GM04503 (cell line): ENCODE measurements at places on chromosomes 1 and 21.

GRCh38 chr1:162046921-162047320, 22.6 kb upstream of the NOS1AP start:
- DNase-seq, result no peak

GRCh38 chr1:89767618-89768017, 53.2 kb upstream of the LRRC8D start:
- no peak for DNase-seq

DNA sequence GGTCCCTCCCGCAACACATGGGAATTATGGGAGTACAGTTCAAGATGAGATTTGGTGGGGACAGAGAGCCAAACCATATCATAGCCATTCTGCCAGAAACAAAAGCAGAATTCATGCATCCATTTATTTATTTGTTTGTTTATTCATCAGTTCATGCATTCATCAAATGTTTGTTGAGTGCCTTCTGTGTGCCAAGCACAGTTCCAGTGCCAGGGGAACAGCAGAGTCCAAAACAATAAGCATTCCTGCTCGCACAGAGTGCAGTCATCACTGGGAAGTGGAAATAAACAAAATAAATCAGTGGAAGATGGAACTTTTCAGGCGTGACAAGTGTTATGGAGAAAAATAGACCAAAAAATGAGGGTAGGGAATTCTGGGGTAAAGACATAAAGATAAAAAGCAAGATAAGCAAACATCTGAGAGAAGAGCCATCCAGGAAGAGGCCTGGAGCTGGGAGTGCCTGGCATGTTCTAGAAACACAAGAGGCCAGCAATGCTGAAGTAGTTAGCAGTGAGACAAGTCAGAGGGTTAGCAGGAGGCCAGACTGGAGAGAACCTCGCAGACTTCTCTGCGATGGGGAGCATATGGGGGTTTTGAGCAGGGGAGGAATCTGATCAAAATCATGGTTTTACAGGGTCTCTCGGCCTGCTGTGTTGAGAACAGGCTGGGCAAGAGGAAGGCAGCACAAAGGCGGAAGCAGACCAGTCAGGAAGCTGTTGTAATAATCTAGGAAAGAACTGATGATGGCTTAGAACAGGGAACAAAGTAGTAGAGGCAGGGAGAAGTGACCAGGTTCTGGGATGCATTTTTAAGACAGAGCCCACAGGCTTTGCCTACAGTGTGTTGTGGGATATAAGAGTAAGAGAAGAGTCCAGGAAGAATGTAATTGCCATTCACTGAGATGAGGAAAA, 113.2 kb downstream of the GLUL start:
- DNase-seq, result peak; percentile 17

DNA sequence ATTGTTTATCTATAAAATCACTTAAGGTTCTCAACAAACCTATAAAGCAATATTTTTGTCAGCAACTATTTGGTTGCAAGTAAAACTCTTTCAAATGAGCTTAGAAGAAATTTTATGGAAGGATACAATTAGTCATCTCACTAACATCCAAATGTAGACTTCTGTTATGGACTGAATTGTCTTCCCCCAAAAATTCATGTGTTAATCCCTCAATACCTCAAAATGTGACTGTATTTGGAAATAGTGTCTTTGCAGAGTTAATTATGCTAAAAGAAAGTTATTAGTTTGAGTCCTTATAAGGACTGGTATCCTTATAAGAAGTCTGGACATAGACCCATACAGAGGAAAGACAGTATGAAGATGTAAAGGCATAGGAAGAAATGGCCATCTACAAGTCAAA, 357.8 kb upstream of the PRMT6 start:
- no peak for DNase-seq

DNA sequence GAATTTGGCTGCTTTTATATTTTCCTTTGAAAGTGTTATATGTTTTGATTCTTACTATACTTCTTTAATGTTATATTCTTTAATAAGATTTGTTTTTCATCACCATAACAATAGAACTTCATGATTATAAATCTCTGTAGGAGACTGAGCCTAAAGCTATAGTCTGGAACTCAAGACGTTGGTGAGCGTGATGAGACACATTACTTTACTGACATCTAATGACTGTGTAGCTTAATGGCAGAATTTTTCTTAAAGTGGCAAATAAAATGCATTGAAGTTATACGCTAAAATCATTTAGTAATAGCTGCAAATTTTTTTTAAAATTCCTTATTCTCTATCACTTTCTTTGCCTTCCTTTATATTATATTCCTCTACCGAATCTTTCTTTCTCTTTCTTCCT, 56.1 kb upstream of the HAO2 start:
- no peak for DNase-seq

- DNase-seq, result peak; percentile 58
Measured at GRCh38 chr1:238487931-238488330, 597.2 kb upstream of the ZP4 start.

DNA sequence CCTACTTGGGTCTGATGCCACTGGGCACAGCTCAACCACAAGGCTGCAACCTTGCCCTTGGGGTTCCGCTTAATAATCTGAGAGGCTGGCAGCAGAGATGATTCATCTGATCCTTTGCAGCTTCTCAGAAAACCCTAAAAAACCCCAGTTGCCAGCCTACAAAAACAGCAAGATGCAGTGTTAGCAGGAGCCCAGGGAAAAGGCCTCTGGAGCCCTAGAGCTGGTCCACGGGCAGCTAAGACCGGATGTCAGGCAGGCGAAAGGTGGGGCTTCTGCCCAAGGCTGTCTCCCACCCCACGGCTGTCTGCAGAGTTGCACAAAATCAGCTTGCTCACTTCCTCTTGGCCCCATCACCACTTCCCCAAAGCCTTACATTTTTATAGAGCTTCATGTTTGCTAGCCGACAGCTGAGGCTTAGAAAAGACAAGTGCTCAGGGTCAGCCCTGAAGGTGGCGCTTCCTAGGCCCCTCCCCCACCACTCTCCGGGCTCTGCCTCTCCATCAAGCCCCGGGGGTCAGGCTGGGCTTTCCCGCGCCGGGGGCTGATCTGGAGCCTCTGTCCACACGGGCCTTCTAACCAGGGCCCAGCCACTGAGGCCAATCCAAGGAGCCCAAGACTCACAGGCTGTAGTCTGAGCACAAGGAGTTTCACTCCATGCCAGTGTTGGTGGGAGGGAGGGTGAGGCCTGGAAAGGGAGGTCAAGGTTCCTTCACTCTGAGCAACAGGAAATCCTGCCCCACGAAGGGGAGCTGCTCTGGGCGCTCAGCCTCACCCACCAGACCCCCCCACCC, 4.2 kb upstream of the ADORA3 start:
- no peak for DNase-seq

DNA sequence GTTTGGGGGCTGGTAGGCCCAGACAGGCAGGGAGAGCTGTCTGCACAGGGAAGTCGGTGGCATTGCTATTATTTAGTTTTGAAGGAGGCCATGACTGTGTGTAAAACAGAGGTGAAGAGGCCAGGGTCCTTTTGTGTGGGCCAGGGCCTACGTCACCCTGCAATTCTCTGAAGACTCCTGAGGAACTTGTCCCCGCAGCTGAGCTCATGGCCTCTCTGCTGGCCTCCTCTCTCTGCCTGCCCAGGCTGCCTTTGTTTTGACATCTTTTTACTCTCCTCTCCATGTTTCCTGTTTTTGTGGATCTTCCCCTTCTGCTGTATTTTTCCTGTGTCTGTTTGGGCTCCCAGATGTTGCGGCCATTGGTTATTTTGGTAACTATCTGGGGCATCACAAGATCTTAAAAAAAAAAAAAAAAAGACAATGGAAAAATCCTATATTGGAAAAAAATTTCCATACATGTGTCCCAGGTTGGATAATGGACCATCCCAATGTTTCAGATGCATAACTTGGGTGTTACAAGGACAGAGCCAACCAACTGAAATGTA, 280.7 kb downstream of the RPS6KC1 start:
- no peak for DNase-seq

GRCh38 chr1:164511001-164511705, 47.8 kb upstream of the PBX1 start:
- DNase-seq, result no peak

DNA sequence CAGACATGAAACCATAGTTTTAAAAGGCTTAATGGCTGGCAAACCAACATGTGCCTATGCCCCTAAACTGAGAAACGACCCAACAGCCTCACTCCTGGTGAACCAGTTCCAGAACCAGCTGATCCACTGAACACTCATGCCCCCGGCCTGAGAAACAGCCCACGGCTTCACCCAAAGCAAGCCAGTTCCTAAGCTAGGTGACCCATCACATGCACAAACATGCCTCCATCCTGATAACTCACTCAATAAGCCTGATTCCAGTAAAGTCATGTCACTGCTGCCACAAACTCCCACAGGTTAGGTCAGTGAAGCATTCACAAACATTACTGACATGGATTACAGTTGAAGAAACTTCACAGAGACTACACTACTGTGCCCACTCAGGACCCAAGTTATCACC, 161.6 kb downstream of the USH2A start:
- no peak for DNase-seq

GRCh38 chr1:21574466-21575151, 65.4 kb downstream of the ALPL start:
- no peak for DNase-seq

DNA sequence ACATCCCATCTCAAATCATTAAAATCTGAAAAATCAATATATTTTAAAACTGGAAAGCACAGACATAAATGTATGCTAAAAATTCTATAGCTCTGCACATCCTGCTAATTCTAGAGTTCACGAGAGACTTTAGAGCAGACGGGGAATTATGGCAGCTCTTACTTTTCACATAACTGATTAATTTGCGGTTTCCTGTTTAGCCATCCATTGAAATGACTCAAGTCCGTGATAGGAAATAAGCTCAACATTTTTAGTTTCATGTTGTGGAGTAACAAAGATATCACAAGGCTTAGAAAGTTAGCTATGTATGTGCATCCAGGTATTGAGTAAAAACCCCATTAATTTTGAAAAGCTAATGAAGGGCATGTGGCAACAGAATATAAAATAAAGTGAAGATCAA, 123.2 kb downstream of the SMYD2 start:
- DNase-seq, result no peak

GRCh38 chr1:79197421-79197820, 190.9 kb upstream of the ADGRL4 start:
- no peak for DNase-seq

- DNase-seq, result no peak
Measured at GRCh38 chr21:45892916-45893739, 88.4 kb upstream of the COL6A1 start.

GRCh38 chr21:36479415-36480402, at the start of gene CLDN14:
TSS of gene CLDN14 (minus strand) at chr21:36480122. CDS start at chr21:36461695, 18,427 bp downstream.
- DNase-seq, result no peak

GRCh38 chr1:209755256-209755655, 597 bp upstream of the TRAF3IP3 start:
- no peak for DNase-seq

GRCh38 chr1:117113199-117113598, 8.3 kb downstream of the TRIM45 start:
- no peak for DNase-seq

GRCh38 chr1:107195476-107195875, 54.6 kb downstream of the NTNG1 start:
- DNase-seq, result no peak
